Activated CD4-positive, CD25-positive, alpha-beta regulatory T cell treated with anti-CD3 and anti-CD28 coated beads, Interleukin-2, amount 50 U/mL, for 72 hours (primary cell): ENCODE measurements at places on chromosomes 1 and 21.

- DNase-seq, result no peak
These were observed 17.5 kb downstream of the TAL1 start for GRCh38 chr1:47214549-47214948.

DNA sequence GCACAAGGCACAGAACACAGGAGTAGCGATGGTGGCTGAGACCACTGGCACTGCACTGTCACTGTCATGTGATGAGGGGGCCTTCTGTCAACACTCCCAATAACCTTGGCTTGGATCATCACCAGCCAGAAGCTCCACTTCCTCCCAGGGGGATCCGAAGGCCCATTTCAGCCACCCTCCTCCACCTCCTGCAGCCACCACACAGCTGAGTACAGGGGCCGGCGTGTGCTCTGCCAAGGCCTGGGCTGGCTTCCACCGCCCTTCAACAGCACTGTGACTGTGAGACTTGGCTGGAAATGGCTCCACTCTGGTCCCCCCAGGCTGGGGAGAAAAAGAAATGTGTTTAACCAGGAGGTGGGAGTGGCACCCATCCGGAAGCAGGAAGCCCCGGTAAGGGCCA lies 9.9 kb upstream of the NADK start:
- no peak for DNase-seq

- DNase-seq, result no peak
These were observed 20.9 kb downstream of the PANK4 start for GRCh38 chr1:2505461-2505994.

DNA sequence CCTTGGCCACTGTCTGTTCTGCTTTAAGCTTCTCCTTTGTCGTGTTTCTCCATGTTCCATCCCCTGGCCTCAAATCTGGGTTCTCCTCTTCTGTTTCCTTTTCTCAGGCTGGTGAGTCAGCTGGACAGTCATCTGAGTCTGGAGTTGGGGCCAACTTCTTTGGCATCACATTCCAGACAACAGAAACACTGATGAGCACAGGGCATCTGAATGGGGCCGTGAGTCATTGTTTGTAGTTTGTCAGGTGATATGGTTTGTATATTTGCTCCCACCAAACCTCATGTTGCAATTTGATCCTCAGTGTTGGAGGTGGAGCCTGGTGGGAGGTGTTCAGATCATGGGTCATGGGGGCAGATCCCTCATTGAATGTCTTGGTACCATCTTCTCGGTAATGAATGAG lies 14.3 kb upstream of the OLIG2 start:
- no peak for DNase-seq

DNA sequence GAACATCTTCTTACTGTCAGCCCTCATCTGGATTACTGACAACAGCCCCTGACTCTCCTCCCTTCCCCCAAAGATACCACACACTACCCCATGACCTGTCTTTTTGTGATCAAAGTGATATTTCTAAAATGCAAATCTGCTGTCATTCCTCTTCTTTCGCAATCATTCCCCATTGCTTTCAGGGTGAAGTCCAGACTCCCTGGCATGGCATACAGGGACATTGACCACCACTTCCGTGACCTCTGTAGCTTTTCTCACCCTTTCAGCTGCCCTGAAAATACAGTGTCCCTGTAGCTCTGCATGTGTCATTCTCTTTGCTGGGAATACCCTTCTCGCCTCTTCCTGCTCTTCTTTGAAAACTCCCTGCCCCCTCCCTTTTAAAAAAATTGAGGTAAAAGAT lies 4.1 kb downstream of the SERINC2 start:
- no peak for DNase-seq

DNA sequence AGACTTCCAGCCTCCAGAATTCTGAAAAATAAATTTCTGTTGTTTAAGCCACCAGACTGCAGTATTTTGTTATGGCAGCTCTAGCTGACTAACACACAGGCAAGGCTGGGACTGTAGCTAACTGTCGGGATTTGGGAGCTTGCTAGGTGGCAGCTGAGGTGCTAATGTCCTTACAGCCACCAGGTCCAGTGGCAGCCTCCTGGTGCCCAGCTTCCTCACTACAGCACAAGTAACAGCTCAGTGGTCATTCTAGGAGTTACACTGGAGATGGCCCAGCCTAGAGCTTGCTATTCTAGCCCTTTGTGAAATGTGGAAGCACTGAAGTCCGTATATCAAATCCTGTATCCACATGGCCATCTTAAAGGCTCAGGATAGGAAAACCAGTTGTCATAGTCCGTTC lies 4.3 kb upstream of the C1orf115 start:
- DNase-seq, result no peak

DNA sequence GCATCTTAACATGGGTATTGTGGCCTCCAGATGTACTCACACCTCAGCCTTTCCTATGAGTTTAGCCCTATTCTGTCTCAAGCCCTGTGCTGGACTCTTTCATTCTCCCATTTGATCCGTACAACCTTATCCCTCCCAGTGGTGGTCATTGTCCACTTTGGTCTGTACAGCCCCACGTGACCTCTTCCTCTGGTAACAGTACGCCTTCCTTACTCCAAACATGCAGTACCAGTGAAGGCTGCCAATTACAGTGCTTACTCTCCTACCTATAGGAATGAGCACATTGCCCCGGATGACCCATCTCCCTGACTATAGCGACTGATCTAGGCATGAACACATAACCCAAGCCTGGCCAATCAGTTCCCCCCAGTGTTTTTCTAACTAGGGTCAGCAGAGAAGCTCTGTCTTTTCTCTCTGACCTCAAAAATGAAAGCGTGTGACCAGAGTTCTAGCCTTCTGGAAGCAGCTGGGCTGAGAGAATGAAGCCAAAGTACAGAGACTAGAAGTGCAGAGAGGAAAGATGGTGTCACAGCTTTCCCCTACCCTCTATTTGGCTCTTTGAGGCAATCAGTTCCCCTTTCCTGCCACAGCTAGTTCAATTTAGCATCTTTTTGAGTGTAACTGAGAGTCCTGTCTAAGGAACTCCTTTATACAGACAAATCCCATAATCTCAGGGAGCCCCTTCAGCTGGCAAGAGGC lies 9.9 kb upstream of the QSOX1 start:
- no peak for DNase-seq
